ENCODE measurements at places on chromosomes 3 and 15.

DNA sequence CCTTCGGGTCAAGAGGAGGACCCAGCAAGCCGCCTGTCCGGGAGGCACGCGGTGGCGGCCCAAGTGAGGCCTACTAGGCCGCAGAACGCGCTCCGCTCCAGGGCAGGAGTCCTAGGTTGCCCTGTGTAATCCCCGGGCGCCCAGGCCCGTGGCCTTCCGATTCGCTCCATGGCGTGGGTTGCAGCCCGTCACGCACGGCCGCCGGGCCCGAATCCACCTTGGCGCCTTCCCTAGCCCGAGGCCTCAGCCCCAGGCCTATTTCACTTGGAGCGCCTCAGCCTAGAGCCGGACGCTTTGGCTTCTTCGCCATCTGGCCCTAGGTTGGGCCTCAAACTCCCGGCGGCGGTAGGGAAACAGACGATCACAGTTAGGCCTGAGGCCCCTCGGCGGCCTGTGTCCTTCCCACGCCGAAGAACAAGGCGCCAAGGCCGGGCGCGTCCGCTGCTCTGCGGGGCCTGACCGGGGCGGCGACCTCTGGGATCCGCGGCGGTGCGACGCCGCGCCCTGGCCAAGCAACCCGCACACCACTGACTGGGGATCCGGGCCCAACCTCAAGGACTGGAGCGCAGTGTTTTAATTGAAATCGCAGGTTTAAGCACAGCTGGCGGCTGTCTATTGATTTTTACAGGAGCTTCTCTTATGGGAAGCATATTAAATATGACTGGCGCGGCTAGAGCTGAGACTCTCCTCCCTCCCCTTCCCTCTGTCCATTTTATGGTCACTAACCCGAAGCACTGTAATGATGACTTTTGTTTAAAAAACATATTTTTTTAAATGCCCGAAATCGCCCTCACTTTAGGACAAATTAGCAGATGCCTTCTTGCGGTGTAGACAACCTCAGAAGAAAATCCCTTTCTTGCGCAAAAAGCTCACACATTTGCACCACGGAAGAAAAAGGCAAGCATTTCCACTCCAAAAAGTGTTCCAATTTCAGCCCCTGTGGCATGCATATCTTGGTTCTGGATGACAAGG, 3.8 kb upstream of the FEZF2 start:
- no peak for DNase-seq

GRCh38 chr3:133330522-133330921, 69.3 kb upstream of the BFSP2 start:
- DNase-seq, result no peak

DNA sequence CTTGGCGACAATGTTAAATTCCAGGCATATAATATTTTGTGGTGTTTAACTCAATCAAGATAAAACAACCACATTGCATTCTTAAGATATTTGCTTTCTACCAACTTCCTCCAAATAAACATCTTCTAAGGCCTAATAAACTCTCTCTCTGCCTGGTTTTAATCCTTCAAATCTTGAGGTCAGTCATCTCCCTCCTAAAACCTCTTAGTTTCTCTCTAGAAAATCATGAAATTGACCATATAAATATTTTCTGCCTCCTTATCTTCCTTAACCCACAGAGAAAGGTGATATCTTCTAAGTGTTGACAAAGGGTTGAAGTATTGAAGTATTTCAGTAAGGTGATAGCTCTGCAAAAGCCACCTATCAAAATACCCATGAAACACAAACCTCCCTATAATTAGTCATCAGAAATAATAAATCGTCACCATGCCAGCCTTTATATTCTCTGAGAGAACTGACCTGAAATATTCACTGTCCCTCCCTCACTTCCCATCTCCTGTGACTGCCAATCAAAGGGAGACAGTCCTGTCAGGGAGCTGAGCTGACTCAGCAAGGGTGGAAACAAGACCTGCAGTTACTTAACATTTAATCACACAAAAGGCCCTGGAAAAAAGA, 1261.1 kb downstream of the ROBO1 start:
- no peak for DNase-seq

DNA sequence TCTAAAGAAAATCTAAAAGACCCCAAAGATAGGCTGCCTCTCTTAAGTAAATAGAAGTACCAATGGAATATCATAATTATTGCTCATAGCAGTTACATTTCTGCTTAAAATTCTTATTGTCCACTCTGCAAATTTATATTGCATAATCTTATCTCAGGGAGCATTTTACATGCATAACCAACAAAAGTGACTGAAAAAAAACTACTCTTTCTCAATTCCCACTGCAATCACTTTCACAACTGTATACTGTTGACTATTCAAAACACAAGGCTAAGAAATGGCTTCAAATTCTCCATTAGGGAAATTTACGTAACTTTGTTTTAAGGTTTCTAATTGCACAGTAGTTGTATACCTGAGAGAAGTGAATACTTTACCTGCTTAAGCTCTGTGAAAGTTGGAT, 56.3 kb downstream of the HMG20A start:
- no peak for DNase-seq

All from stimulated activated CD8-positive, alpha-beta memory T cell treated with anti-CD3 and anti-CD28 coated beads, Interleukin-4, amount 100 ng/mL, for 1 hour (primary cell).